ENCODE measurements at places on chromosomes 16 and 17. TPM values are rescaled to one million over a fixed set of nuclear protein-coding genes. Genes with fewer than 3 reads are reported as not detected.

Gene MMP2
- total RNA-seq: 296 TPM

Gene CCL3
- 2.9 TPM for total RNA-seq

Gene CCL14
- 93.1 TPM for total RNA-seq

- no peak overlapping the region for H3K27ac ChIP-seq
- no peak for DNase-seq
- no peaks in the 10 kb centered on the region for H3K4me1 ChIP-seq
Observed at GRCh38 chr17:32835291-32835761, 41.6 kb downstream of the MYO1D start.

GRCh38 chr17:19805006-19805405 lies 56.9 kb upstream of the ALDH3A1 start:
- H3K36me3 ChIP-seq: no peaks in the 10 kb centered on the region

DNA sequence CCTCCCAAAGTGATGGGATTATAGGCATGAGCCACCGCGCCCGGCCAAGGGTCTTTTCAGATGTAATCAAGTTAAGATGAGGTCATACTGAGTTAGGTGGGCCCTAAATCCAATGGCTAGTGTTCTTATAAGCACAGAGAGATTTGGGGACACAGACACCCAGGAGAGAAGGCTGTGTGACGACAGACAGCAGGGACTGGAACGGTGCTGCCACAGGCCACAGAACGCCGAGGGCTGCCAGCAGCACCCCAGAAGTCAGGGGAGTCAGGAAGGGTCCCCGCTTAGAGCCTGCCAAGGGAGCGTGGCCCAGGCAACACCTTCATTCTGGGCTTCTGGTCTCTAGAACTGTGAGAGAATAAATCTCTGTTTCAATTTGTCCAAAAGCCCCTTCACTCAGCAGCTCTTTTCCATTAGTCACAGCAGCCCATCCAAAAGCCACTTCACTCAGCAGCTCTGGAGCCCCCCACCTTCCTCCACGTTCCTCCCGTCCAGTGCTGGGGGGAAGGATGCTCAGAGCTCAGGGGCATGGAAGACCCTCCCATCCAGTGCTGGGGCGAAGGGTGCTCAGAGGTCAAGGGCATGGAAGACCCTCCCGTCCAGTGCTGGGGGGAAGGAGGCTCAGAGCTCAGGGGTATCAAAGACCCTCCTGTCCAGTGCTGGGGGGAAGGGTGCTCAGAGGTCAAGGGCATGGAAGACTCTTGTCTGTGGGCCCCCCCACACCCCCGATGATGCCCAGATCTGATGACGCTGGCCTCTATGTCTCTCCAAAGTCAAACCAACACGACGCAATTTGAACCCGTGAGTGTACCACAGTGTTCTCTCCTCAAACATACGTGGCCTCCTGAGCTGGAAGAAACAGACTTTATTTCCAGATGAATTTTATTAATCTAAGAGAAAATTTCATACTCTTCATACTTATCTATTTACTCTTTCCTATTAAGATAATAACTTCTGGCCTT lies 11.9 kb downstream of the RAB40B start:
- no peaks in the 10 kb centered on the region for H3K4me1 ChIP-seq
- H3K27ac ChIP-seq: no peak overlapping the region
- H3K36me3 ChIP-seq: no peaks in the 10 kb centered on the region
- DNase-seq: no peak
- no peak overlapping the region for H3K4me3 ChIP-seq

- no peaks in the 10 kb centered on the region for H3K27me3 ChIP-seq
- peak overlapping the region; percentile 22 for H3K4me3 ChIP-seq
- peak overlapping the region; percentile 88 for H3K27ac ChIP-seq
Observed at GRCh38 chr17:333626-334396, 18.8 kb downstream of the RPH3AL start.

DNA sequence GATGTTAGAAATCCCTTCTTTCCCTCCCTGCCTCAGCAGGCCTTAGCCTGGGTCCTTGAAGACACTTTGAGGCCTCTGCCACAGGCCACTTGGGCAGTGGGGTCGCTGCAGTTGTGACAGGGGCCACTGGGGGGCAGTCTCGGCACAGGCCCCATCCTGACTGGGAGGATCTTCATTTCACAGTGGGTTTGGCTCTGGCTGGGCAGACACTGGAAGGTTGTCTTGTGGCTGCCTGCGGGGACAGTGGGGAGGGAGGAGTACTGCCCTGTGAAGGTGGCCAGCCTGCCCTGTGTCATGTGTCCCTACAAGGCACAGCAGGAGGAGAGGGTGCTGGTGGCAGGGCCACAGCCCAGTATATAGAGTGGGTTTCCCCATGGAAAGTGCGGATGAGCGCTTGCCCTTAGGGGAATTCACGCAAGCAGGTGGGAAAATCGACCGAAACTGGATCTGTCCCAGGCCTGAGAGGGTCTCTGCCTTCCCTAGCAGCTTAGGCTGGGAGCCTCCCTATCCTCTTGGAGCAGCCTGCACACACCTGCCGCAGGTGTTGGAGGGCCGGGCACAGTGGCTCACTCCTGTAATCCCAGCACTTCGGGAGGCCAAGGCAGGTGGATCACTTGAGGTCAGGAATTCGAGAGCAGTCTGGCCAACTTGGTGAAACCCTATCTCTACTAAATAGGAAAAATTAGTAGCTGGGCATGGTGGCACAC lies 28.8 kb downstream of the GINS2 start:
- H3K4me1 ChIP-seq: peaks cover 9% of the 10 kb centered on the region
- DNase-seq: no peak
- H3K27ac ChIP-seq: no peak overlapping the region
- no peak overlapping the region for H3K4me3 ChIP-seq
- no peaks in the 10 kb centered on the region for H3K27me3 ChIP-seq

DNA sequence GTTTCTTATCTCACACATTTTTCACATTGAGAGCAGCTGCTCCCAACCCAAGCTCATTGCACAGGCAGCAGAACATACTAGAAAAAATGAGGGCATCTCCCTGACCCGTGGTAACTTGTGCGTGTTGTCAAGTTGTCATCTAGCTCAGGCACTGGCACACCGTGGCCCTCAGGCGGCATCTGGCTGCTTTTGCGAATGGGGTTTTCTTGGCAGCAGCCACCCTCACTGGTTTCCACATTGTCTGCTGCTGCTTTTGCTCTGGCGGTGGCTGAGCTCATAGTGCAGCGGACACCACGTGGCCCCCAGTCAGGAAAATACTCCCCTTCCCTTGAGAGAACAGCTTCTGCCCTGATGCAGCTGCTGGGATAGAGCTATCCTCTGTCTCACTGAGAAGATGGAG lies 9.4 kb upstream of the TEDC2 start:
- H3K27me3 ChIP-seq: no peaks in the 10 kb centered on the region
- DNase-seq: no peak
- H3K4me1 ChIP-seq: no peaks in the 10 kb centered on the region
- H3K36me3 ChIP-seq: no peaks in the 10 kb centered on the region
- no peak overlapping the region for H3K4me3 ChIP-seq

DNA sequence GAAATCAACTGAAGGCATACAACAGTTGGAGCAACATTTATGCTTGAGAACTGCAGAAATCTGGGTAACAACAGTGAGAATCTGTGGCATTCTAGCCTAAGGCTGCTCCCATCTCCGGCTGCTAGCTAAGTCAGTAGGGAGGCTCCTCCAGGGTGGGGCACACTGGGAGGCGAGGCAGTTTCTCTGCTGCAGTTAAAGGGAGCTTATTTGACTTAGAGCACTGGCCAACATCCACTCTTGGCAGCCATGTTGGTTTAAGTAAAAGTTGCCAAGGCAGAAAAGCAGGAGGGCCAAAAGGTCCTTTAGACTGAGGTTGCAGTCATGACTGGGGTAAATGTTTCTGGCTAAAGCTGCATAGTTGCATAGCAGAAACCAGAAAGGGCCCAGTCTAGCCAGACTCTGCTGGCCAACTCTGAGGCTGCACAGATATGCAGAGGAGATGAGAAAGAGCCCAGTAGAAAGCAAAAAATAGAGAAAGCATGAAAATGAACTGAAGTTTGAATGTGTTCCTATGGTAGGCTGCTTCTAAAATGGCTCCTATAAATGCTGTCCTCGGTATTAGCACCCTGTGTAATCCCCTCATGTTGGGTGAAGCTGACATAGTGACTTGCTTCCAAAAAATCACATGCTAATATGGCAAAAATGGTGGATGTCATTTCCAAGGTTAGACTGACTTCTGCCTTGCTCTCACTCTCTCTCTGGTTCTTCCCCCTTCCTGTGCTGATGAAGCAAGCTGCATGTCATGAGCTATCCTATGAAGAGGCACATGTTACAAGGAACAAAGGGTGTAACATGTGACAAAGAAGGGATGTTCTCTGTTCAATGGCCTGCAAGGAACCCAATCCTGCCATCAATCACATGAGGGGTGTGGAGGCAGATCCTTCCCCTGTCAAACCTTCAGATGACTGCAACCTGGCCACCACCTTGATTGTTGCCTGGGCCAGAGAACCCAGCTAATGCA lies 3.7 kb upstream of the C16orf78 start:
- DNase-seq: peak; percentile 69
- no peaks in the 10 kb centered on the region for H3K27me3 ChIP-seq
- no peak overlapping the region for H3K27ac ChIP-seq
- no peaks in the 10 kb centered on the region for H3K36me3 ChIP-seq
- H3K4me1 ChIP-seq: no peaks in the 10 kb centered on the region
